ENCODE measurements at places on chromosomes 13 and 19. TPM values are rescaled to one million over a fixed set of nuclear protein-coding genes. Genes with fewer than 3 reads are reported as not detected.

GRCh38 chr13:98409281-98409680 lies 167.6 kb downstream of the STK24 start:
- DNase-seq = no peak

GRCh38 chr19:49094505-49095482 lies 9.5 kb downstream of the SNRNP70 start:
- DNase-seq = no peak

GRCh38 chr13:112674412-112675365 lies 15.1 kb upstream of the ATP11A start:
- no peak for DNase-seq

DNA sequence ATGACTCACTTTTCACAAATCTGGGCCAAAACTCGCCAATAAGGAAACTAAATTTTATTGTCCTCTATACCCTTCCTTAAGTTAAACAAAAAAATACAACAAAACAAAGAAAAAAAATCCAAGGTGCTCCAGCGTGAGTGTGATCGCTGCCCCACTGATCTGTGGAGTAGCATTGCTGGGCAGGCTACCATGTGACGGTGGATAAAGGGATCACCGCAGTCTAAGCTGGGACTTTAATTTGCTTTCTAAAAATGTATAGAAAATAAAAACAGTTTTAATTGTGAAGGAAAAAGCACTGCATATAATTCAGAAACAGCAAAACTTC lies 92.9 kb downstream of the FLT1 start:
- no peak for DNase-seq

DNA sequence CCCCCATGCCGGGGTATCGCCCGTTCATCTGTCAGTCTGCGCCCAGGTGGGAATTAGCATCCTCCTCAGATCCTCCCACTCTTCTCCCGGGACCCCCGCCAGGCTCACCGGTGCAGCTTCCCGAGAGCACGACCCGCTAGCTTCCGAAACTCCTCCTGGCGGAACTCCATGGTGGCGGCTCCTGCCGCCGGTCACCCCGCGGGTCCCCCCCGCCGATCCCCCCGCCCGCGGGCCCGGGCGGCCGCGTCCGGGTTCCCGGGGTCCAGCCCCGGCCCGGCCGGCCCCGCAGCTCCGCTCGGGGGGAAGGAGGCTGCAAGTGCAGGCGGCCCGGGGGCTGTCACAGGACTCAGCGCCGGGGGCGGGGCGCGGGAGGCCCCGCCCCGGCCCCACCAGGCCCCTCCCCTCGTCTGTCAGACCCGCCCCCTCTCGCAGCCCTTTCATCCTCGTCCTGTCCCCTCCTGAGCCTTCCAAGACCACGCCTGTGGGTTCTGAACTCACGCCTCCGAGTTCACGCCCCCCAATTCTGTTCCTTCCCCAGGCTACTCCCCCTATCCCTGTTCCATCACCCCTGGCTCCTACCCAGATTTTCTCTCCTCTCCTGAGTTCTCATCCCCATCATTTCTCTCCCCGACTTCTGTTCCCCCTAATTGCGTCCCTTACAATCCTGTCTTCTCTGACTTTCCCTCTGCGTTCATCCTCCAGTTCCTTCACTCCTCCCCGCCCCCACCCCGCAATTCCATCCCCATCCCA lies at the start of gene SLC17A7:
Gene SLC17A7, minus strand, starts transcription at position 318 of the 750 bp plus-strand sequence. Its CDS starts 148 bp downstream, at position 170.
- DNase-seq = no peak

SIGLEC10 gene
- total RNA-seq = 0.39 TPM

MATK gene
- 9.1 TPM for total RNA-seq

FCHO1 gene
- total RNA-seq = 40.7 TPM

SIGLECL1 gene
- total RNA-seq = not detected

NUP58 gene
- 60.9 TPM for total RNA-seq
